ENCODE measurements at places on chromosomes 1 and 21.
A peak's percentile ranks its signal among the peaks of the same experiment; 100 is the strongest.

DNA sequence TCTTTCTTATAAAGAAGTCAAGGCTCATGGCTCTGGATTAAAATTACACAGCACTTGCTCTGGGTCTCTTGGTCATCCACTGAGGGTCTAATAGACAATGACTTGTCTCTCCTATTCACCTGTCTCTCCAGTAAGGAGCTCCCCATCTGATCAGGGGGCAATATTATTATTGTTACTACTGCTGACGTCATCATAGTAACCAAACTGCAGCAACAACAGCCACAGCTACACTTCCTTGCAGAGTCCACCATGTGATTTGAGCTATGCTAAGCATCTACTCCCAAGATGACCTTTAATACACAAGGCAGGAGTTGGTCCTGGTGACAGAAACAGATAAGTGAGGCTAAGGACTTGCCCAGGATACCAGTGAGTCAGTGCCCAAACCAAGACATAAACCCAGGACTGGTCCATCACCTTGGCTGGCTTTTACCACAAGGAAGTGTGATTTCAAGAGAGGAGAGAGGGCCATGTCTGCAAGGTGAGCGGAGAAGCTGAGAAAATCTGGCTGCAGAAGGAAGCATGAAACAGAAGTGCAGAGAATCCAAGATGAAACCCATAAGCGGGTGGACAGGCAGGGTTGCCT lies 602.5 kb downstream of the PTPRU start:
- DNase-seq = no peak
- no peak overlapping the region for H3K27ac ChIP-seq
- H3K36me3 ChIP-seq = no peaks in the 10 kb centered on the region
- H3K4me3 ChIP-seq = no peak overlapping the region

GRCh38 chr1:99758073-99758511 lies 8.3 kb downstream of the FRRS1 start:
- peaks cover 2% of the 10 kb centered on the region for H3K27me3 ChIP-seq
- H3K27ac ChIP-seq = no peak overlapping the region
- peaks cover 3% of the 10 kb centered on the region for H3K4me1 ChIP-seq
- H3K36me3 ChIP-seq = peaks cover 5% of the 10 kb centered on the region
- DNase-seq = no peak
- H3K4me3 ChIP-seq = no peak overlapping the region

GRCh38 chr1:98222706-98223105 lies 301.9 kb upstream of the DPYD start:
- no peak overlapping the region for H3K4me3 ChIP-seq
- H3K27ac ChIP-seq = no peak overlapping the region
- H3K4me1 ChIP-seq = no peaks in the 10 kb centered on the region
- no peak for DNase-seq

DNA sequence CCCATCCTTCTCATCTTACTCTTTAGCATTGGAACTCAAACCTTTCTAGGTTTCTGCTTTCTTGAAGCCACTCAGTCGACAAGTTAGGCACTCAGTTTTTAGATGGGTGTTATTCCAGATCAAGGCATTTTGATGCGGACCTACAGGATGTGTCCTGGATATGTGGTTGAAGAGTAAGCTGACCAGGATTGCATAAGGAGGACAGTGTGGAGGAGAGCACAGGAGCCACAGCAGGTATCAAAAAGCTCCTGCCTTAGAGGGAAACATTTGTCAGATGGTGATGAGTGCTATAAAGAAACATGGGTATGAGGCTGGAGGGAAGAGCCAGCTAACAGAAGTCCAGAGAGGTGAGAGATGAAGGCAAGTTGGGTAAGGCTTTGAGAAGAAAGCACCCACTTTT lies 33.9 kb upstream of the OPRD1 start:
- H3K4me3 ChIP-seq = no peak overlapping the region
- no peaks in the 10 kb centered on the region for H3K36me3 ChIP-seq
- H3K27me3 ChIP-seq = peaks cover 1% of the 10 kb centered on the region
- H3K4me1 ChIP-seq = peaks cover 10% of the 10 kb centered on the region
- no peak overlapping the region for H3K27ac ChIP-seq
- no peak for DNase-seq

- no peak overlapping the region for H3K4me3 ChIP-seq
- DNase-seq = peak; percentile 48
- H3K27ac ChIP-seq = no peak overlapping the region
- H3K27me3 ChIP-seq = peaks cover 4% of the 10 kb centered on the region
- no peaks in the 10 kb centered on the region for H3K4me1 ChIP-seq
Observed at GRCh38 chr1:54973205-54973921, 7.1 kb upstream of the TMEM61 start.

DNA sequence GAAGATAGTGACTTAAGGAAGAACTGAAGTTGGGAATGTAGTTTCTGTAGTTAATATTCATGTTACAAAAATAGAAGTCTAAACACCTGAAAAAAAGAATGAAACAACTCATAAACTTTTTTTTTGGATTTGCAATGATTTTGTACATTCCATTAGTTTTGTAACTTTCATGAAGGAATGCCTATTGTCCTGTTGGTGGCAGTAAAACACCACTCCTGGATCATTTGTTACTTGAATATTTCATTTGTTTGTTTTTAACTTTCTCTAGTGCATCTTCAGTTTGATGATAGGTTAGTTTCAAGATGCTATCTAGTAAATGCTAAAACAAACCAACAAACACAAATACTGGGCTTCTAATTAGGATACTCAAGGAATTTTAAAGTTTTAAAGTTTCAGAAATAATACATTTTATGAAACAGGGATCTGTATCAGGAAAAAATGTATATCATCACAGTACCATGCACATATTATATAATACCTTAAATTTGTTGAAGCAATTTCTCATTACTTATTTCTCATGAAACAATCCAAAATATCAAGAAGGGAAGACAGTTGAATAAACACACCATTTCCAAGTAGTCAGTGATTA lies 229.7 kb upstream of the CACYBP start:
- H3K4me3 ChIP-seq = no peak overlapping the region
- no peak overlapping the region for H3K27ac ChIP-seq
- no peaks in the 10 kb centered on the region for H3K4me1 ChIP-seq
- H3K36me3 ChIP-seq = no peaks in the 10 kb centered on the region
- peaks cover 2% of the 10 kb centered on the region for H3K27me3 ChIP-seq
- no peak for DNase-seq

- H3K27me3 ChIP-seq = peaks cover 18% of the 10 kb centered on the region
- no peak for DNase-seq
- no peak overlapping the region for H3K27ac ChIP-seq
- H3K36me3 ChIP-seq = no peaks in the 10 kb centered on the region
- no peak overlapping the region for H3K4me3 ChIP-seq
Observed at GRCh38 chr1:100542285-100542684, 4.3 kb downstream of the GPR88 start.

- H3K36me3 ChIP-seq = peaks cover 6% of the 10 kb centered on the region
- DNase-seq = peak; percentile 68
- peaks cover 9% of the 10 kb centered on the region for H3K4me1 ChIP-seq
- peak overlapping the region; percentile 49 for H3K27ac ChIP-seq
Observed at GRCh38 chr1:26110731-26111529, 694 bp upstream of the PDIK1L start.

DNA sequence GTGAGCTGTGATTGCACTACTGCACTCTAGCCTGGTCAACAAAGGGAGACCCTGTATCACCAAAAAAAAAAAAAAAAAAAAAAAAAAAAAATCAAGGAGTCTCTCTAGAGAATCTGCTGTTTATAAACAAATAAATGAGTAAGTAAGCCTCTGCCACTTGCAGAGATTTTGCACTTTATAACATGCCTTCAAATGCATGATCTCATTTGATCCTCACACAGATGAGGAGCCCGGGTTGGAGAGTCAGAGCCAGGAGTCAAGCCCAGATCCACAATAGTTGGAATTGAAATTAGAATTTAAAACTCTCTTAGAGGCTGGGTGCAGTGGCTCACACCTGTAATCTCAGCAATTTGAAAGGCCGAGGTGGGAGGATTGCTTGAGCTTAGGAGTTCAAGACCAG lies 4.0 kb downstream of the PRELP start:
- peaks cover 3% of the 10 kb centered on the region for H3K36me3 ChIP-seq
- peaks cover 6% of the 10 kb centered on the region for H3K27me3 ChIP-seq
- no peak overlapping the region for H3K27ac ChIP-seq
- no peak for DNase-seq
- H3K4me3 ChIP-seq = no peak overlapping the region

DNA sequence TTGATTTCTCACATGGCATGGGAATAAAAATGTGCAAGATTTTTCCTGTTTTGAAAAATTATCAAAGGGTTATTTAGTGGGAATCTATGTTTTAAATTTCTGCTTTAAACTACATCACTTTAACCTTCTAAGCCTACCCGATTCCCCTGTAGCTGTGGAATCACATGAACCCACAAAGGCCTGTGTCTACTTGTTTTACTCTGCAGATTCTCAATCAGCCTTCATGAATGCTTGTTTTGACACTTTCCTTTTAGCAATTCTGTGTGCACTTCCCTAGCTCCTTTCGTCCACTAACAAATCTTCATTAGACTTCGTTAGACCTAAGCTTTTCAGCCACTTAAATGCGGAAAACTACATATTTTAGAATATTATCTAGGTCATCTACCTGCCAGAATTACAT lies 56.0 kb upstream of the C1orf21 start:
- no peaks in the 10 kb centered on the region for H3K36me3 ChIP-seq
- no peak overlapping the region for H3K4me3 ChIP-seq
- no peak overlapping the region for H3K27ac ChIP-seq
- DNase-seq = no peak
- H3K4me1 ChIP-seq = no peaks in the 10 kb centered on the region

GRCh38 chr1:109793486-109794318 lies 30.0 kb upstream of the EPS8L3 start:
- no peak for DNase-seq
- H3K36me3 ChIP-seq = no peaks in the 10 kb centered on the region
- peaks cover 7% of the 10 kb centered on the region for H3K27me3 ChIP-seq
- peak overlapping the region; percentile 49 for H3K27ac ChIP-seq

DNA sequence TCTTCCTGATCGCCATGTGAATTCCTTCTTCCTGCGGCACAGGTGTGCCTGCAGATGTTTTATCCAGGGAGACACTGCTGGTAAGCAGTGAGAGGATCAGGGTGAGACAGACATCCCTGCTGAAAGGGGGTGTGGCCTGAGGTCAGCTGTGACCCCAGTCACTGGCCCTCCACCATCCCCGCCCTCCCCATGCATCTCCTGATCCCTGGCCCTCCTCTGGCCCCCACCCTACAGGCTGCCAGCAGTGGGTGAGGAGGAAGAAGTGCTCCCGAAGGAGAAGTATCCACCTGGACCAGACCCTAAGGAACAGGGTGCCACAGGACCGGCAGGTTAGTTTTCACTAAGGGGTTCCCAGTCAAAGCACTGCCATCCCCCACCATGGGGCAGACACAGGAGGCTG lies 85.3 kb downstream of the GLIS1 start:
- H3K27me3 ChIP-seq = peaks cover 6% of the 10 kb centered on the region
- no peak for DNase-seq
- H3K4me3 ChIP-seq = no peak overlapping the region
- H3K27ac ChIP-seq = no peak overlapping the region
- no peaks in the 10 kb centered on the region for H3K36me3 ChIP-seq
- H3K4me1 ChIP-seq = peaks cover 2% of the 10 kb centered on the region

- DNase-seq = no peak
- no peak overlapping the region for H3K27ac ChIP-seq
- H3K4me1 ChIP-seq = peaks cover 3% of the 10 kb centered on the region
Observed at GRCh38 chr1:207417076-207417475, 37.1 kb upstream of the CR2 start.

DNA sequence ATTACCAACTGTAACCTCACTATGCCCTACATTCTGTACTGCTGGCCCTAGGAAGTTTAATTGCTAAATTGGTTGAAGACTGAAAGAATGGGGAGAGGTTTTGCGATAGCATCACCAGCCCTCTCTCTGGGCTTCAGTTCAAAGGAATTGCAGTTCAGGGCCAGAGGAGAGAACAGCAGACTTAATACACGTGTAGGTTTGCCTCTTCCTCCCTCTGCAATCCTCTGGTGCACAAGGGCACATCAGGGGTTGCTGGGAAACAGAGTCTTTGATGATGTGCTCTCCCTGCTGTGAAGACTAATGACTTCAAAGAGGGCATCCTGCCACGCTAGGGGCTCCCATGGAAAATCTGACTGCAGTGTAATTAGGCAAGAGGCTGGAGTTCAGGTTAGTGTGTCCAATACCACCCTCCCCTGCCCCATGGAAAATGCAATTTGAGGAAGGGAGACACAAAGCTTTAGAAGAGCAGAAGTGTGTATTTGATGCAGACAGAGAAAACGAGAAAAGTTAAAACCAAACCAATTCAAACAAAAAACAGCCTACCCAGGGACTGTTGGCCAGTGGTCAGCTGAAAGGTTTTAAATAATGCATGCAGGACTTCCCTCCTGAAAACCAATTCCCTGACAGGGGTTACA lies 167.9 kb downstream of the ASTN1 start:
- DNase-seq = no peak
- peak overlapping the region; percentile 61 for H3K27ac ChIP-seq
- H3K4me3 ChIP-seq = no peak overlapping the region
- H3K27me3 ChIP-seq = peaks cover 6% of the 10 kb centered on the region
- peaks cover 17% of the 10 kb centered on the region for H3K36me3 ChIP-seq
- H3K4me1 ChIP-seq = peaks cover 37% of the 10 kb centered on the region

DNA sequence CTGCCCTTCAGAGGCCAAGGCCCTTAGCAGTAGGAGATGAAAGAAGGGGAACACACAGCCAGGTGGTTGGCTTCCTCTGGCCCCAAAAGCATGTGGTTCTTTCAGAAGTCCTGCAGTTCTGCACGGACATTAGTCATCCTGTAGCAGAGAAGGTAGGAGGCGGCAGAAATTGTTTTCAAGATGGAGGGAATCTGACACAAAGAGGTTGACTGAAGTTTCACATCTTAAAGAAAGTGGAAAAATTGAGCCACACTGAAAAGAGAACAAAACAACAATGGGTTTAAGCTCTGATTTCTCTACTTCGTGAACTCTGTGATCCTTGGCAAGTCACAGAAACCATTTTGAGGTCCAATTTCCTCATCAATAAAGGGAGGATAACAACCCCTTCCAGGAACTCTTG lies 125.3 kb upstream of the DNAH14 start:
- no peak overlapping the region for H3K27ac ChIP-seq
- DNase-seq = no peak
- peaks cover 7% of the 10 kb centered on the region for H3K4me1 ChIP-seq
- H3K27me3 ChIP-seq = no peaks in the 10 kb centered on the region
- H3K36me3 ChIP-seq = no peaks in the 10 kb centered on the region
- H3K4me3 ChIP-seq = no peak overlapping the region

DNA sequence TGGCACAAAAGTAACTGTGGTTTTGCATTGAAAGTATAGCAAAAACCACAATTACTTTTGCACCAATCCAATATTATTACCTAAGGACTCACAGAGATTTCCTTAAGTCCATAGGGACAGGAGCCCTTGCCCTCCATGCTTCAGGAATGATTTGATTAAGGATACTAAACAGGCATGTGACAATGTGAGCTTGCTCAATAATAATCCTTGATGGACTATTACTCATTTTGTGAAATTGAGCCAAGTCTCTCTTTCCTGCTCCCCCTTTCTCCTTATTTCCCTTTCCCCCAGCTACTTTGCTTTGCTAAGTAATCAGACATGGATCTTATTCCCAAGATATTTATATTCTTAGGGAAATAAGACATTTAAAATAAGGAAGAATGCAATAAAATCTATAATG lies 21.6 kb upstream of the RGL1 start:
- H3K27ac ChIP-seq = no peak overlapping the region
- H3K36me3 ChIP-seq = no peaks in the 10 kb centered on the region
- H3K4me1 ChIP-seq = peaks cover 4% of the 10 kb centered on the region
- no peaks in the 10 kb centered on the region for H3K27me3 ChIP-seq

- peak overlapping the region; percentile 88 for H3K4me3 ChIP-seq
- DNase-seq = no peak
- peaks cover 34% of the 10 kb centered on the region for H3K4me1 ChIP-seq
- H3K27ac ChIP-seq = no peak overlapping the region
- peaks cover 14% of the 10 kb centered on the region for H3K27me3 ChIP-seq
Observed at GRCh38 chr1:200042119-200042551, 14.6 kb downstream of the NR5A2 start.

GRCh38 chr1:30272277-30273020 lies 450.9 kb downstream of the MATN1 start:
- no peak overlapping the region for H3K4me3 ChIP-seq
- no peak for DNase-seq
- H3K4me1 ChIP-seq = no peaks in the 10 kb centered on the region
- H3K27ac ChIP-seq = no peak overlapping the region
- no peaks in the 10 kb centered on the region for H3K27me3 ChIP-seq

Measured in endothelial cell (in vitro differentiated cells).